Lung microvascular endothelial cell (primary cell): ENCODE measurements at places on chromosomes 1 and 21. TPM values are rescaled to one million over a fixed set of nuclear protein-coding genes. Genes with fewer than 3 reads are reported as not detected.

- no peak for DNase-seq
Observed at GRCh38 chr1:108916788-108917187, 40.0 kb downstream of the GPSM2 start.

- no peak for DNase-seq
Observed at GRCh38 chr1:248788327-248788726, 32.8 kb upstream of the LYPD8 start.

The NBPF6 gene
- not detected in 2 replicates for total RNA-seq

The SMIM11 gene
- 4.0 and 6.1 TPM in 2 replicates for total RNA-seq

The PSEN2 gene
- total RNA-seq = 36.4 and 104 TPM in 2 replicates

DNA sequence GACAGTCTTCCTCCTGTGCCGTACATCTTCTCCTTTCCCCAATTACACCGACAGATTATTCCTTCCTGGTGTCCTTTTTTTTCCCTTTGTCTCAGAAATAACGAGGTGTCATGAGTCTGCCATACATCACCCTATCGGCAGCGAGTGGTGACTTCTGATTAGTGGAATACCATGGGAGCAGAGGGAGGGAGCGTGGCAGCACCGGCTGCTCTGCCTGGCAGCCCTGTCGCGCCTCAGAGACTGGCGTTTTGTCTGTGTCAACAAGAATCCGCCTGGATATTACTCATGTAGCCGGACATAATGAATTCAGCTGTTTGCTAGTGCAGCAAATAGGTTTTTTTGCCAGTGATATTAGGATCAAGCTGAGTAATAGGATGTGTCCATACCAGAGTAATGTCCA lies 51.8 kb downstream of the UTP25 start:
- DNase-seq = peak; percentile 14

DNA sequence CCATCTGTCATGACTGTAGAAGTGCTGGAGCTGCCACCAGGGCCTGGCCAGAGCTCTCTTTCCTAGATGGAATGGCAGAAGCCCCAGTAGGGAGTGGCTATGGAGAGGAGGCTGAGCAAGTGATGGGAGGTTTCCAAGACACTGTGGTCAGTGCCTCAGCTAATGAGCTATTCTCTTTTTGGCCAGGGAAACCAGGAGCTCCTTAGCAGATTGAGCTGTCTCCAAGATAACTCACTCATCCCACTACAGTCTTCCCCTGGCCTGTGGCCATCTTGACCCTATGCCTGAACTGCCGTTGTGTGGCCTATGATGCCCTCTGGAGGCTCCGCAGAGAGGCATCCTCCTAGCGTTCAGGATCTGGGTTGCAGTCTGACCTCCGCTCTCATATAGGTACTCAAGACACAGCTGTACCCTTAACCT lies 60.5 kb downstream of the ERI3 start:
- no peak for DNase-seq

The DLGAP3 gene
- under 0.01 TPM in 1 of 2 replicates, not detected in the other for total RNA-seq

The RNU1-2 gene
- total RNA-seq = under 0.01 and 5,258 TPM in 2 replicates

The PTPRC gene
- not detected in 2 replicates for total RNA-seq

The F5 gene
- not detected in 2 replicates for total RNA-seq

GRCh38 chr1:89524369-89525168 lies at the start of gene LRRC8B:
LRRC8B (plus strand) TSS chr1:89524829; CDS start chr1:89582651, 57,822 bp downstream.
- DNase-seq = peak; percentile 89

- no peak for DNase-seq
Observed at GRCh38 chr1:180227861-180228647, 2.0 kb upstream of the LHX4 start.

The TNFSF4 gene
- 1.4 and 7.0 TPM in 2 replicates for total RNA-seq

The ZNF648 gene
- not detected in 2 replicates for total RNA-seq

The FMO5 gene
- 1.1 and 2.6 TPM in 2 replicates for total RNA-seq

DNA sequence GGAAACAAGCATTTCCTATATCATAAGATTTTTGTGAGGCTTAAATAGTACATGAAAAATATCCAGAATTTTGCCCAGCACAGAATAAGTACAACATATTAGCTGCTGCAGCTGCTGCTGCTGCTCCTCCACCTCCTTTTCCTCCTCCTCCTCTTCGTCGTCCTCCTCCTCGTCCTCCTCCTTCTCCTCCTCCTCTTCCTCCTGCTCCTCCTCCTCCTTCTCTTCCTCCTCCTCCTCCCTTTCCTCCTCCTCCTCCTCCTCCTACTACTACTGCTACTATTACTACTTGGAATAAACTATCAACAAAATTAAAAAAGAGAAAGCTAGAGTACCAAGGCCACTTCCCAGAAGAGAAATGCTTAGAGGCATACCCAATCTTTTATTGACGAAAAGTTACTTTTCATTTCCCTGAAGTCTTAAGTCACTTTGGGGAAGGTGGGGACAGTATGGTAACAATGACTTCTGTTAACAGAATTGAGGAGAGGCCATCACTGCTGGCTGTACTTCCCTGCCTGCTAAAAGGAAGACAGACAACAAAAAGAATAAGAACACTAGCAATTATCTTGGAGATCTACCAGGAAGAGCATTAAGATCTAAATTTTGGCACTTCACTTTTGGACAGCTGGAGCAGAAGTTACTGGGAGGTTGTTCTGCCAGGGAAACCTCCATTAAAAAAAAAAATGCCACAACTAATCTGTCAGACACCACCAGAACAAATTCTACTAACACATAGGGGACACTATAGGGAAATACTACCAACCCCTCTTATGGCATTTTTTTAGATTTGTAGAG lies 7.1 kb downstream of the DENND1B start:
- no peak for DNase-seq

GRCh38 chr1:53580739-53581475 lies 121.7 kb downstream of the DMRTB1 start:
- DNase-seq = no peak

DNA sequence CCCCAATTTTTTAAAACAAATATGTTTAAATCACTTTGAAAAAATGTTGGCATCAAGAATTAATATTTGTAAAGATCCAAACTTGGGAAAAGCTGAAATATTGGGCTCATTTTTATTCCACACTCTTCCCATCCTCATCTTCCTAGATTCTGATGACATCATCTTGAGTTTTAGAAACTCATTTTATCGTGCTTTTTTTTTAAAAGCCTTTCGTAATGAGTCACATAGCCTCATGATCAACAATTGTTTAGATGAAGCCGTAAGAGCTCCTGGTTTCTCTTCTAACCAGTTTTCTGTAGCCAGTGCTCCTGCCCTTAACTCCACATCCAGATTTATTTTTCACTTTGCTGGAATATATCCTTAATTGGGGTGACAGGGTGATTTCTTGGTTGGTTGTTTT lies 78.6 kb downstream of the POFUT2 start:
- no peak for DNase-seq

DNA sequence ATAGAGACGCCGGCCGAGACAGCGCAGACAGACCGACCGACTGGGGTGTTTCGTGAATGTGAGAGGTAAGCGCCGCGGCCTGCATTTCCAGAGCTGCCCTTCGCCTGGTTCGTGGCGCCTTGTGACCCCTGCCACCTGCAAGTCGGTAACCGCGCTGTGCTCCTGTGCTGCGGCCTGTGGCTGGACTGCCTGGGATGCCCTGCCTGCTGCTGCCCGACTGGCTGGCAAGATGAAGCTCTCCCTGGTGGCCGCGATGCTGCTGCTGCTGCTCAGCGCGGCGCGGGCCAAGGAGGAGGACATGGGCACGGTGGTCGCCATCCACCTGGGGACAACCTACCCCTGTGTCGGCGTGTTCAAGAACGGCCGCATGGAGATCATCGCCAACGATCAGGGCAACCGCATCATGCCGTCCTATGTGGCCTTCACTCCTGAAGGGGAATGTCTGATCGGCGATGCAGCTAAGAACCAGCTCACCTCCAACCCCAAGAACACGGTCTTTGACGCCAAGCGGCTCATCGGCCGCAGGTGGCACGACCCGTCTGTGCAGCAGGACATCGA lies 150.8 kb downstream of the RRAGC start:
- DNase-seq = no peak

The E2F2 gene
- 0.40 and 0.87 TPM in 2 replicates for total RNA-seq

The SPRR3 gene
- not detected in 2 replicates for total RNA-seq

GRCh38 chr1:67217938-67218337 lies 51.7 kb downstream of the IL23R start:
- no peak for DNase-seq

The CRNN gene
- not detected in 2 replicates for total RNA-seq

- DNase-seq = no peak
Observed at GRCh38 chr21:42149656-42150473, 69.1 kb upstream of the ABCG1 start.

DNA sequence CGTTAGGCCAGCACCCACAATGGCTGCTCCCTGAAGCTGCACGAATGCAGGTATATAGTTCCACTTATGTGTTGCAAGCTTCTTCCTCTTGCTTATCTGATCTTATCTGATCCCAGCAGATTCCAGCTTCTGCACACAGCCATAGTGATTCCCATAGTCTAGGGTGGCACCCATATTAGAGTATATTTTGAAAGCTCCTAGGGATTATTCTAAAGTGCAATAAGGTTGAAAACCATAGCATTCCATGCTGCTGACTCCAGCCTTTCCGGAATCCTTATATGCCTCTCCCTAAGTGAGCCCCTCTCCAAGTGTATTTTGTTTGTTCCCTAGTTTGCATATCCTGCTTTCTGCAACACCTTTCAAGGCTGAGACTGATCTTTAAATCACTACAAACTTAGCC lies 432.0 kb downstream of the SETD4 start:
- no peak for DNase-seq

DNA sequence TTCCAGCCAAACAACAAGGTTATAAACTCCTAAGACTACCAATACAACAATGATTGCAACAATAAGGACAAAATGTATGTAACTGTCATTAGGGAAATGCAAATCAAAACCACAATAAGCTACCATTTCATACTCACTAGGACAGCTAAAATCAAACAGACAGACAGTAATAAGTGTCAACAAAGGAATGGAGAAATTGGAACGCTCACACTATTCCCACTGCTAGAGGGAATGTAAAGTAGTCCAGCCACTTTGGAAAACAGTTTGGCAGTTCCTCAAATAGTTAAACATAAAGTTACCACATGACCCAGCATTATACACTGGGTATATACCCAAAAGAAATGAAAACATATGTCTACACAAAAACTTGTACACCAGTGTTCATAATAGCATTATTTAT lies 9.3 kb downstream of the PRKAB2 start:
- DNase-seq = no peak

The BCL2L15 gene
- under 0.01 and 0.22 TPM in 2 replicates for total RNA-seq

DNA sequence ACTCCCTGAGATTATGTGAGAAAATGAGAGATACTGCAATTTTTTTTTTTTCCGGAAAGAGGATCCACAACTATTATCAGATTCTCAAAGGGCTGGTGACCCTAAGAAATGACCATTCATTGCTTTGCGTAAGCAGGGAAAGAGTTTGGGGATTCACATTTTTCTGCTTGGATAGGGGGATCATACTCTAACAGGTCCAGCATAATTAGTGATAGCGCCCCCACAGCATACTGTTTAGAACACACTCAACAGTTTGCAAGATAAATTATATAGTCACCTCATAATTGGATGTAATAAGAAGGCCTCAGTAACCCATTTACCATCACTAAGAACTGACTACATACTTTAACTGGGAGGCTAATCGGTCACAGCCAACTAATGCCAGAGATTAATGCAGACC lies 1.9 kb downstream of the CCT3 start:
- peak; percentile 33 for DNase-seq

GRCh38 chr1:59553371-59553770 lies 256.5 kb downstream of the FGGY start:
- no peak for DNase-seq

DNA sequence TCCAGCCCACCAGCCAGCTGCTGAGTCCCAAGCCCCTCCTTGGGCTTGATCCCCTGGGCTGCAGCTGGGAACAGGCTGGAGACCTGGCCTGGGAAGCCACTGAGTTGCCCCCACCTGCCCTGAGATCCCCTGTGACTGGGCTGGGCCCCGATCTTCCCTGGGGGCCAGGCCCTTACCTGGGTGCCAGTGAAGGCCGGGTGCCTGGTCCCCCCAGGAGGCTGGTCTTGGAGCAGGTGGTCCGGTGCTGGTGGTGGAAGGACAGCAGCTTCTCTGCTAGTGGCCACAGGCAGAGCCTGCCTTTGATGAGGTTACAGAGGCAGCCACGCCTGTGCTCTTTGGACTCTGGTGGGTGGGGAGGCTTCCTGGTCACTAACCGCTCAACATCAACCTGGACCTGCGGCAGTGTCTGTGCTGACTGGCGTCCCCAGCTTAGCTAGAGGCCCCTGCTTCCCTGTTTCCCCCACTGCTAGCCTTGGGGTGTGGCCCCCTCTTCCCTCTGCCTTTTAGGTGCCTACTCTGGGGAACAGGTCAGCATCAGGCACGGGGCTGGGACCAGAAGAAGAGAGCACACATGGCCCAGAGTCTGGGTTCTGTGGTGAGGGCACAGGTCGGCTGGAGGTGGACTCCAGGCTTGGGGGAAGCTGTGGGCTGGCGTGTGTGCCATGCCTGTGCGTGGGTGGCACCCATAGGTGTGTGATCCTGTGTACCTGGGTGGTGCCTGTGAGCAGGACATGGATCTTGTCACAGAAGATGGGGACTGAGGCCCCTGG lies at the start of gene EPS8L3:
Gene EPS8L3 (minus strand): TSS at position 278 of the 770 bp plus-strand sequence. CDS start 2,174 bp downstream, outside the sequence.
- no peak for DNase-seq
